Activated naive CD4-positive, alpha-beta T cell treated with anti-CD3 and anti-CD28 coated beads, Interleukin-2, amount 50 U/mL, for 72 hours (primary cell): ENCODE measurements at places on chromosomes 2 and 18. TPM values are rescaled to one million over a fixed set of nuclear protein-coding genes. Genes with fewer than 3 reads are reported as not detected.

The CDK15 gene
- total RNA-seq, result not detected

The METAP1D gene
- total RNA-seq, result 4.2 TPM

The SIX3 gene
- not detected for total RNA-seq

The RTTN gene
- 48.6 TPM for total RNA-seq

The EFHD1 gene
- 0.29 TPM for total RNA-seq

The LIMS3 gene
- 1.1 TPM for total RNA-seq

The ASPRV1 gene
- 1.5 TPM for total RNA-seq

The ARHGEF33 gene
- 0.14 TPM for total RNA-seq

The POTEC gene
- total RNA-seq, result not detected

The BUB1 gene
- 143 TPM for total RNA-seq
